Stimulated activated naive B cell treated with anti-CD40 and anti-IgM and Interleukin-4, amounts not matched to agents 10 μg/mL and 1 μg/mL and 100 μg/mL, for 72 hours (primary cell): ENCODE measurements at places on chromosomes 2 and 18.

- DNase-seq, result no peak
Observed at GRCh38 chr2:62450716-62451191, 55.2 kb downstream of the TMEM17 start.

GRCh38 chr18:70190529-70190928, 15.0 kb downstream of the RTTN start:
- no peak for DNase-seq

GRCh38 chr2:26904839-26905238, 56.9 kb downstream of the DPYSL5 start:
- DNase-seq, result no peak

DNA sequence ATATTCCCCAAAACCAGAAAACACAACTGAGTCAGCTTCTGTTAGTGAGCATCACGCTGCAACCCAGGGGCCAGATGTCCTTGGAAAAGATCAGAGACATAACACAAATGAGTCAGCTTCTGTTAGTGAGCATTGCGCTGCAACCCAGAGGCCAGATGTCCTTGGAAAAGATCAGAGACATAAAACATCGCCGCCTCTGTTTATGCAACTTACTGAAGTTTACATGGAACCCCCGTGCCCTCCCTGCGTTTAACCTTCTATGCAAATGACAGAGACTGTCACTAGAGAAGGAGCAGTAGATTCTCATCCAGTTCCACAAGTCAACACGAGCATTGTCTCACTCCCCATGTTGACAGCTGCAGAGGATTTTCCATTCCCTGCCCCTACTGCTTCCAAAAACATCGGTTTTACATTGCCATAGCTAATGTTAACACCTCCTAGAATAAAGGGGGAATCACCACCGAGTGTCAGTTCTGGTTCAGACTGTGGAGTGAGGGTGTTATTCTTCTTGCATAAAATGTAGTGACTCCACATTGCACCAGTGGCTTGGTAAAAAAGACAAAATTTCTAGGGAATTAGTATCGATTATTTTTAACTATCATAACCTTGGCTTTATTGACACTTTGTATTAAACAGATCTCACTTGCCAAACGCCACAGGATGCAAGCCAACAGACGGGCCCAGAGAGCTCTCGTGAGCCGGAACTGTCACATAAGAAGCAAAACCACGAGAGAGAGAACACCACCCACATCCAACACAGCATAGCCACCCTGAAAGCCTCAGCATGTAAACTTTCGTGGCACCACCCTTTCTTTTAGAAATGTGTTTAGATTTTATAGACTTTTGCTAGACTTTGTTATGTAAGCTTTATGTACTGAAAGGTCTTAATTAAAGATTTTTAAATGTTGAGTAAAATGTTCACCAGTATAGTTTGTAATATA, 87.7 kb downstream of the SH3YL1 start:
- no peak for DNase-seq

- no peak for DNase-seq
Observed at GRCh38 chr18:79585395-79586370, 93.9 kb upstream of the CTDP1 start.
